ENCODE measurements at places on chromosomes 16 and 17.

DNA sequence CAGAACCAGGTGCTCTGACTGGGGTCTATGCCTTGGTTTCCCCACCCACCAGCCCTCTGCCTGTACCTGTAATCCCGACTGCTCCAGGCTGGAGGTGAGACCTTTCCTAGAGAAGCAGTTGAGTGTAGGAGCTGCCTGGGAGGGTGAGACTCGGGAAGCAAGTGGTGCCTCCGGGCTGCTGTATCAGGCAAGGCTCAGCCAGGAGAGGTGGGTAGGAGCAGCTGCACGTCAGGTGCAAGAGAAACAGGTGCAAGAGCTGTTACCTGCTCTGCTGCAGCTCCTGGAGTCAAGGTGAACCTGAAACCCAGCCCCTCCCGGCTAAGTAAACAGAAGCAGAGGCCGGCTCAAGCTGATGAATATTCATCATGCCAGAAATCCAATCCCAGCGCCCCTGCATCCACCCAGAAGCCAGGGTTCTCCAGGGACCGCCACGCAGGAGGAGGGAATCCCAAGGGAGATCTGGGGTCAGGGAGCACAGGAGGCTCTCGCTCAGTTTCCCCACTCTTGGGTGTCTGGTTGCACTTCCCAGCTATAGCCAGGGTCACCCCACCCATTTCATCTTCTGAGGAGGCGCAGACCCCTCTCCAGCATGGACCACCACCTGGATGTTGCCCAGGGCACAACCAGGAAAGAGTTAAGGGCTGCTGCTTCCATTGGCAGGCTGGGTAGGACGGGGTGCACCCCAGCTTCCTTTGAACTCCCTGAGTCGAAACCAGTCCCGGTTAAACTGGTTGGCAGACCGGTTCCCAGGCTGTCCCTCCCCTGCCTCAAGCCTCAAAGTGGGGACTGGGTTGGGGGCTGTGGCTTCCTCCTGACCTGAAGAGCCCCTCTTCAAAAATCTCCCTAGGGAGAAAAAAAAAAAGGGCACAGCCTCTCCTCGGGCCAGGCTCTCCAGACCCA, at the start of gene PRR15L:
TSS of gene PRR15L (minus strand) at position 293 of the 900 bp plus-strand sequence. CDS start 4,649 bp downstream, outside the sequence.
- DNase-seq: peak; percentile 46

DNA sequence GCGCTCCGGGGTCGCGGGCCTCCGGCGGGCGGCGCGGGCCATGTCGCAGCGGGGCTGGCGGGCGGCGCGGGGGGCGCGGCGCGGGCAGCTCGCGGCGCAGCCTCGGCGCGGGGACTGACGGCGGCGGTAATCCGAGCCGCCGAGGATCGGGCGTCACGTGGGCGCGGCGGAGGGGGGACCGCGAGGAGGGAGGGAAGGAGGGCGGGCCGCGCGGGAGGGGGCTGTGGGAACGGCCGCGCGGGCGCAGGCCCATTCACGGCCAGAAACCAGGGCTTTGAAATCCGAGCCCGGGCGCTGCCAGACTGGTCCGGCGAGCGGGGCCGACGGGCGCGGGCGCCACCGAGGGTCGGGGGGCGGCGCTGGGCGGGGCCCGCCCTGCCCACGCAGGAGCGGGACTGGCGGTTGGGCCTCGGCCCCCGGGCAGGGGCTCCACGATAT, at the start of gene MTSS2:
TSS of gene MTSS2 (minus strand) at position 116 of the 438 bp plus-strand sequence. CDS start 262 bp downstream, outside the sequence.
- peak; percentile 72 for DNase-seq

- no peak for DNase-seq
These were observed 1.9 kb upstream of the GRB7 start for GRCh38 chr17:39735882-39736281.

DNA sequence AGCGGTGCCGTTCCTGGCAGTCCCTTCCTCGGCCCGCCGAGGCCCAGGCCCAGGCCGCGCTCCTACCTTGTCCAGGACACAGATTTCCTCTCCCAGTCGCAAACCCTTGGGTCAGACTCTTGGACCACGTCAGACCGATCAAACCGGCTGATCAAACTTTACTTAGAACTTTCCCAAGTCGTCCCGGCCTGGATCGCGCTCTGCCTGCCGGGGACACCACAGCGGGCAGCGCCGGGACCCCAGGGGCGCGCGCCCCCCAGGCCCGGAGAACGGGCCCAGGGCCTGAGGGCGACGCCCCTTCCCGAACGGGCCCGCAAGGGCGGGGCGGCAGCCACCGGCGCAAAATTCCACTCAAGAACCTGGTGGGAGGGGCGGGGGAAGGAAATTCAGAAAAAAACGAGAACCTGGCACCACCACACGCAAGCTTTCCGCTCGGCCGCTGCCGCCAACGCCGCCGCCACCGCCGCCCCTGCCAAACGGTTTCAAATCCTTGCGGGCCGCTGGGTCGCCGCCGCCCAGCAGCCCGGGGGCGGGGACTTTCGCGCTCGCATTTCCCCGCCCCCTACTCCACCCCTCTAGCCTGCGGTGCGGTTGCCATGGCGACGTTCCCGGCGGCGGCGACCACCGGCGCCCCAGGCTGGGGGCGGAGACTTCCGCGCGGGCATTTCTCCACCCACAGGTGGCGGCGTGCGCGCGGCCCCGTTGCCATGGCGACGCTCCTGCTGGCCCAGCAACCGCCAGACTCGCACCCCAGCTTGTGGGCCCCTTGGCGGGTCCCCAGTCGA, at the start of gene CEP112:
TSS of gene CEP112 (minus strand) at position 541 of the 785 bp plus-strand sequence.
- peak; percentile 95 for DNase-seq

All from progenitor cell of endocrine pancreas (in vitro differentiated cells).